Stimulated activated CD4-positive, alpha-beta T cell treated with anti-CD3 and anti-CD28 coated beads, Interleukin-1b, Interleukin-23, amount 100 ng/mL, for 1 hour (primary cell): ENCODE measurements at places on chromosomes 6 and 20.

DNA sequence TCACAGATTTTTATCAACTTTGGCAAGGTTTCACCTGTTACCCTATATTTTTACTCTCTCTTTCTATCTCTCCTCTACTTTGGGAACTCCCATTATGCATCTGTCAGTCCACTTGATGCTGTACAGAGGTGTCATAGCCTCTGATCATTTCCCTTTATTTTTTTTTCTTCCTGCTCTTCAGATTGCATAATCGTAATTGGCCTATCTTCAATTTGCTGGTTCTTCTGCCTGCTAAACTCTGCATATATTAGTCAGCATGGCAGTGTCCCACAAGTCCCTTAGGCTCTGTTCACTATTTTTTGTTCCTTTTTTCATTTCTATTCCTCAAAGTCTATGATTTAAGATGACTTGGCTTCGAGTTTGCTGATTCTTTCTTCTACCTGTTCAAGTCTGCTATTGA, 44.7 kb upstream of the MICB start:
- no peak for DNase-seq

GRCh38 chr6:157090736-157091135, 232.6 kb downstream of the TMEM242 start:
- DNase-seq = no peak

DNA sequence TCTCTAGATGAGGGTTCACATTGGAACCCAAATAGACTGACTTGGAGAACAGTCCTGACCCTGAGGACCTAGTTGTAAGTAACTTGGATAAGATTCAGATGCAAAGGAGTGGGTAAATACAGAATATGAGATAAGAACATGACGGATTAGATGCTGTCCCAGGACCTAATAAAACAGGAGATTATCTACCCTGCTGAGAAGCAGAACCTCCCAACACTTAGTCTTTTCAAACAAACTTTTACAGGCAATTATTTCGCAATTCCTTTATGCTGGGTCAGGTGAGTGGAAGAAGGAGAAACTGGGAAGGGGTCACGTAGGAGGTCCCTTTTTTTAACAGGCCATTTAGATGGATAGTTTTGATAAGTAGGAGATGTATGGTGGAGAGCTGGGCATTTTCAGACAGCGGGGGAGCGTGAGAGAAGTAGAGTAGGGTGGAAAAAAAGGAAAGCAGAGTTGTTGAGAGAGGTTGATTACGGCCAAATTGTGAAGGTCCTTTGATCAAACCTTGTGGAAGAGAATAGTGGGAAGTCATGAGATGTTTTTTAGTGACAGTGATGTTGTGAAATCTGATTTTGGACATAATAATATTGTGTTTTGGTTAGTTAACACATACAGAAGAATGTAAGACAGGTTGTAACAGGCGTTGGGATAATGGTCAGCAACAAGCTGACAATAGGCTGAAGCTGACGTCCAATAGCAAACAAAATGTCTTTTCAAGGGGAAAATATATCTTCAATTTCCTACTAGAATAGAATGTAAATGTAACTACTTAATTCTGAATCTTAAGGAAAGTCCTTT, 32.8 kb downstream of the FAM83B start:
- DNase-seq = no peak

DNA sequence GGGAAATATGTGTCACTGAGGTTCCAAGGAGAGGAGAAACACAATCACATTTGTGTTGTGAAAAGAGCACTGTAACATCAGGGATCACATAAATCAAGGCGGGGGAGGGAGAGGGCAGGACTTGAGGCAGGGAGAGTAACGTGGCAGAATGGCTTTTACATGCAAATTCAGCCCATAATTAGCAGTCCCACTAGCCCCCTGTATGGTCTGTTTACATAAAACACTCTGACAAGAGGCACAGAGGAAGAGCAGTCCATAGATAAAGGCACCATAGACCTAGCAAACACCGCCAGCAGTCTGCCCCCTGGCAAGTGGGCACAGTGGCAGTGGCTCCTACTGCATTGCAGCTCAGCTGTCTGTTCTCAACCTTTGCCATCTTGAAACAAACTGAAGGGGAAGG, 82.7 kb downstream of the LYRM2 start:
- DNase-seq = no peak

GRCh38 chr20:59042151-59042795, at the start of gene PRELID3B:
Gene PRELID3B, minus strand, starts transcription at chr20:59042786. Its CDS starts 56 bp downstream, at chr20:59042730.
- DNase-seq = no peak

DNA sequence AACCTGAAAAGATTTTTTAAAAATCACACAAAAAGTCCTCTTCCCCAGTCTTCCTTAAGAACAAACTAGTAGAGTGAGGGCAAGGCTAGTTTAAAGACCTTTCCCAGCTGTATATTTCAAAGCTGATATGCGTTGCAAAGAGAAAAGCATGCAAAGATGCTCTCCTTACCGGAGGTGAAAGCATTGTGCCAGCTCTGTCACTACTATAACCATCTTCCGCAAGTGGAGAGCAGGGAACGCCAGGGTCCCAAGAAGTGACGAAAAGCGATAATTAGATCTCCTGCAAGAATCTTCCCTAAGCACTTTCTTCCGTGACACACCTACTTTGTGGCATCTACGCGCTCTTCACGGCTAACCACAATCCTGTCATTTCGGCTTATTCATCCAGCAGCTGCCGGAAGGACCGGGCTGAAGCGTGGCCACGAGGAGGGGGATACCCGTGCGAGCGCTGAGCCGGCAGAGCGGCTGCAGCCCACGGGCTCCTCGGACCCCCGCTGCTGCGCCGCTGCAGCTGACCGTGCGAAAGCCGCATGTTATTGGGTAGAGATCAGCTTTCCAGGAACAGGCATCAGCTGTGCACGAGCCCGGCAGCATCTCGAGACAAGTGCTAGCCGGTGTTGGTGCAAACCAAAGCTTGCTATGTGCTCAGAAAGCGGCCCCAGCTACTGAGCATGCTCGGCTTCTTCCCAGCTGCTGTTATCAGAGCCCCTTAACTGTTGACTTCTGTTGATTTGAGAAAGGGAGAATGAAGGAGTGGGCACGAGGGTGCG, 57.2 kb upstream of the ARHGAP18 start:
- DNase-seq = no peak
